Uterine smooth muscle cell (primary cell): ENCODE measurements at places on chromosomes 1 and 21. TPM values are rescaled to one million over a fixed set of nuclear protein-coding genes. Genes with fewer than 3 reads are reported as not detected.

LCE2C gene
- not detected in 2 replicates for total RNA-seq

LYPLA2 gene
- 23.6 and 27.0 TPM in 2 replicates for total RNA-seq

PLA2G5 gene
- not detected in 2 replicates for total RNA-seq

SUSD4 gene
- 0.44 TPM in 1 of 2 replicates, not detected in the other for total RNA-seq

LRRC7 gene
- not detected in 2 replicates for total RNA-seq

OR2L2 gene
- total RNA-seq = under 0.01 TPM in 1 of 2 replicates, not detected in the other

PCNX2 gene
- 24.6 and 40.9 TPM in 2 replicates for total RNA-seq

CCDC24 gene
- 2.2 and 5.9 TPM in 2 replicates for total RNA-seq

GUCA2B gene
- not detected in 2 replicates for total RNA-seq

KANK4 gene
- total RNA-seq = under 0.01 TPM in 1 of 2 replicates, not detected in the other

KRTAP12-4 gene
- total RNA-seq = not detected in 2 replicates

PAQR7 gene
- 8.0 and 9.6 TPM in 2 replicates for total RNA-seq

CASQ1 gene
- total RNA-seq = 0.25 TPM in 1 of 2 replicates, not detected in the other

WNT2B gene
- total RNA-seq = 0.75 and 1.2 TPM in 2 replicates

FCRL4 gene
- total RNA-seq = not detected in 2 replicates

HJV gene
- not detected in 2 replicates for total RNA-seq

LCE6A gene
- not detected in 2 replicates for total RNA-seq

TMEM201 gene
- total RNA-seq = 4.7 and 6.2 TPM in 2 replicates
